ENCODE measurements at places on chromosomes 6 and 20.

GRCh38 chr6:57262488-57262887, 40.4 kb upstream of the RAB23 start:
- DNase-seq = peak; percentile 80

GRCh38 chr6:135147637-135148592, 33.2 kb upstream of the MYB start:
- DNase-seq = no peak

GRCh38 chr6:91804981-91805380, 1218.1 kb upstream of the MAP3K7 start:
- no peak for DNase-seq

DNA sequence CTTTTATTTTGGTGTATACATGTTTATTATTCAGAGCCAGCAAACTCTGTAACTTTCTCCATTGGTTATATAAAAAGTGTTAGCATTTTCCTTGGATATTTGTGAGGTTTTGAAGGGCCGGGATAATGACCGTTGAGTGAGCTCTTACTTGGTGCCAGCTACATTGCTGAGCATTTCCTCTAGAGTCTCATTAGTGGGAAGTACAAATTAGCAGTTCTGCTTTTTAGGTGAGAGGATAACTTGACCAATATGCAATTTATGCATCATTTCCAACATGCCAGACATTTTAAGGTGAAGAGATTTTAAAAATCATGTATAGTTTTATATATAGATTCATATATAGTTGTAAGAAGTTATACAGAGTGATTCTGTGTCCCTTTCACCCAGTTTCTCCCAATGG, 84.3 kb downstream of the CARMIL1 start:
- no peak for DNase-seq

DNA sequence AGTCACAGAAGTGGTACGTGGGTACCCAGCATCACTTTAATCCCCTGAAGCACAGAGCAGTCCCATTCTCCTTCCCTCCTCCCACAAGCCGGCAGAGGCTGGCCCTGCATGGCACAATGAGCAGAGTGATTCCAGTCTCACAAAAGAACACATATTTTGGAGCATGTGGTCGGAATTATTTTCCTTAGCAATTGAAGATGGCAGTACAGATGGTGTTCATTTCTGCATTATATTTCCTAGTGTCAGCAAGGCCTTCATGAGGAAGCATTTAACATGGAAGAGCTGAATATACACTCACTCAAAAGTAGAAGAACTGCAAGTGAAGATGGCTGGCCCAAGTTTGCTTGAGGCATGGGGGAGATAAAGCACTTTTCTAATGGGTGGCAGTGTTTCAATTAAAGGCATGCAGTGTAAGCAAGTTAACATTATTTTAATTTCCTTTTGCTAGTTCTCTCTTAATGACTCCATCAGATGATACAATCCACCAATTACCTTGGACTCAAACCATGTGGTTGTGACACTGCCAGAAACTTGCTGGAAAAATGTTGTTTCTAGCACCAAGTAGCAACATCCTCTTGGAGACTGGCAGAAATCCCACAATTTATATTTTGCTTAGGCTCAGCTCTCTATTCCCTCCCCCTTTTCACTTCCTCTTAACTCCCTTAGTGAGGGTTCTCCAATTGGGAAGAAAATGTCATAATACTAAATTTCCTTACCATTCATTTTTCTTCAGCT, 74.4 kb downstream of the ARHGAP18 start:
- DNase-seq = peak; percentile 90

GRCh38 chr6:166415833-166416347, 33.1 kb upstream of the MPC1 start:
- DNase-seq = no peak

DNA sequence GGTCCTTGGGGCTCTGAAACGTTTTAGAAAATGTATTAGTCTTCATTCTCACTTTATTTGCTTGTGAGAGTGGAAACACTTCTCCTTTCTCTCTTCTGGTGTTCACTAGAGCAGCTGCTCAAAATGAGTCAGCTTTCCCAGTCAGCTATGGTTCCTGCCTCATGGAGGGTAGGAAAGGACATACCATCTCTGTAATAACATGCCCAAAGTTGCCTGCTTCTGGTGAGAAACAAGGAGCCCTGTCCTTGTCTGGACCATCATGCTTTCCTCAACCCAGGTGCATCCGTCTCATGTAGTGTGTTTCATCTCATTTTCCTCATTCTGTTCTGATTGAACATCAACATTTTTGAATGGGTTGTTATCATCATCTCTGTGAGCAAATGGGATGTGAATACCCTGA, 17.1 kb upstream of the TINAG start:
- DNase-seq = peak; percentile 61

GRCh38 chr20:19083136-19083621, 129.3 kb upstream of the SLC24A3 start:
- no peak for DNase-seq

DNA sequence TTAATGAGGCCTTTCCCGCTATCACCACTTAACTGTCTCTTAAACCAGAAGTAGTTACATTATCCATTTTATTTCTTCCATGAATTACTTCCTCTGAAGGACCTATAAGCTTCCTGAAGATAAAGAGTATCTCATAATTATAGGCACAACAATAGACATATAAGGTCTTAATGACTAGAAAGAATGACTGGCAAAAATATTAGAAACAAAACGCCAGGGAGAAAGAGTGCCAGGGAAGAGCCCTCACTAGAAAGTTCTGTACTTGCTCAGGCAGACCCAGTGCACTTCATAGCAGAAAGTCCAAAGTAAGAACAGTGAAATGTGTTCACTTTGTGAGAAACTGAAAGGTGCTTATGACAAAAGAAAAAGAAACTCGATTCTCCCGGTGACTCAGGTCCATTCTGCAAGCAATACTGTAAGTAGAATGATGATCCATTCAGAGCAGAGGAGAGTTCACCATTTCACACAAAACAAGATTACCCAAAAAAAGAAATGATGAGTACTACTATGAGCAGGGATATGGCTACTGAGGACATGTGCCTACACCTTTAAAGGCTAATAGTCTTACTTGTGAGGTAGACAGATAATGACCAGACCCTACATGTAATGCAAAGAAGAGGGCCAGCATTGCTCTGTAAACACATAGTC, 5.5 kb downstream of the ZNF334 start:
- no peak for DNase-seq

GRCh38 chr20:37468886-37469285, 52.2 kb upstream of the NNAT start:
- DNase-seq = no peak

GRCh38 chr6:134374491-134375219, 56.7 kb upstream of the SGK1 start:
- DNase-seq = peak; percentile 8

GRCh38 chr20:19649041-19649440, 109.0 kb upstream of the RIN2 start:
- DNase-seq = no peak

- no peak for DNase-seq
Measured at GRCh38 chr20:420166-420620, 12.1 kb downstream of the RBCK1 start.

DNA sequence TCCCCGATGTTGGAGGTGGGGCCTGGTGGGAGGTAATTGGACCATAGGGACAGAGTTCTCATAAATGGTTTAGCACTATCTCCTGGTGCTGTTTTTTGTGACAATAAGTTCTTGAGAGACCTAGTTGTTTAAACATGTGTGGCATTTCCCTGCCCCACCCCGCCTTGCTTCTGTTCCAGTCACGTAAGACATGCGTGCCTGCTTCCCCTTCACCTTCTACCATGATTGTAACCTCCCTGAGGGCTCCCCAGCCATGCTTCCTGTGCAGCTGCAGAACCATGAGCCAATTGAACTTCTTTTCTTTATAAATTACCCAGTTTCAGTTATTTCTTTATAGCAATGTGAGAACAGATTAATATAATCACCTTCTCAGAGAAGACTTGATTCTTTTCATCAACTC, 2.5 kb upstream of the RNF144B start:
- no peak for DNase-seq

DNA sequence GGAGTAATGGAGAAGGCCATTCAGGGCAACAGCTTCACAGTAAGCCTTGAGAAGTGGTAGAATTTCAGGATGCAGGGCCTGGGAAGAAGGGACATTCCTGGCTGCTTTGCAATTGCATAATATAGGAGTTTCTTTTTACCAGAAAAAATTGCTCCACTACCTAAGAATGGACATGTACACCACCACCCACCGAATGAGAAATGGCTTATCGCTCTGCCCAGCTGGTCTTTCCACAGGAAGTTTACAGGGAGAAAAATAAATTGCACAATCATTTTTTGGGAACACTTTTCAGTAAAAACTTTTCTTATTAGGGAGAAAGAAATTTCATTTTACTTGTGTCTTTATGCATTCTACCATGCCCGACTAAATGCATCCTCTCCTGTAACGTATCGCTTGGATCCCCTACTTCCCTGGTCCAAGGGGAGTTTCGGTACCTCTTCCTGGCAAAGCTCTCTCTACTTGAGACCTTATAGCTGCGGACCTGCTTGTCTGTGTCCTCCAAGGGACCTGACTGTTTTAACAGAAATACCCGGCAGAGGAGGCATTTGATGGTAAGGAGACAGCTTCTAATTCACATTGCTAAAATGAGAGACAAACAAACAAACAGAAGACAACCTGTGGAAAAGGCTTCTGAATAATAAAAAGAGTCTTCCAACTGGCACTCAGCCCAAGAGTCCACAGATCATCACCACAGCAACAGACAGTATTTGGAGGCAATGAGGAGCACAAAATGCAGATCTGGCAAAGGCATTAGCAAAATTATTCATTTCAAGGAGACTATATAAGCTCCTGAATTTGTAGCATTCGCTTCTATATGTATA, 54.2 kb downstream of the MAP3K5 start:
- peak; percentile 78 for DNase-seq

GRCh38 chr6:138377844-138378243, at the start of gene SMIM28:
SMIM28 (plus strand) TSS chr6:138377905; CDS start chr6:138378073, 168 bp downstream.
- DNase-seq = no peak

DNA sequence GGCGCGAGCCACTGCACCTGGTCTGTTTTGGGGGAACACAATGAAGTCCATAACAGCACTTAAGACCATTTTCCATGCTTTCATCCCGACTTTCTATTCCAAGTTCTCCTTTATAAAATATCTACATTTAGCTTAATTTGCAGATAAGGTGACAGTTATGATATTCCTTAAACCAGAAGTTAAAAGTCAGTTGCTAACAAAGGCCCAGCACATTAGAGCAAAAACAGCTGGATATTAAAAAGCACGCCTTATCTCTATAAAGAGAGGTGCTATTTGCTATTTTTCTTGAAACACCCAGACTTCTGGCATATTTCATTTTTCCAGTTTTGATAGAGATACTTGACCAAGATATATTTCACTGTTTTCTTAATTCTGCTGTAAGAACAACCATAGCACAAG, 15.8 kb downstream of the OR2B2 start:
- no peak for DNase-seq
